ENCODE measurements at places on chromosomes 4 and X. TPM values are rescaled to one million over a fixed set of nuclear protein-coding genes. Genes with fewer than 3 reads are reported as not detected.

Gene PAGE2
- total RNA-seq: not detected

Gene RNF128
- not detected for total RNA-seq

Gene PNMA3
- 1.0 TPM for total RNA-seq

Gene NAP1L2
- total RNA-seq: 2.1 TPM

Gene TCP11X2
- not detected for total RNA-seq

Gene ANK2
- total RNA-seq: 2.5 TPM

Gene DCAF8L1
- not detected for total RNA-seq

Gene TEX13B
- total RNA-seq: not detected

GRCh38 chr4:49063670-49064069, 77.6 kb downstream of the CWH43 start:
- no peak overlapping the region for H3K4me3 ChIP-seq
- H3K36me3 ChIP-seq: no peaks in the 10 kb centered on the region

DNA sequence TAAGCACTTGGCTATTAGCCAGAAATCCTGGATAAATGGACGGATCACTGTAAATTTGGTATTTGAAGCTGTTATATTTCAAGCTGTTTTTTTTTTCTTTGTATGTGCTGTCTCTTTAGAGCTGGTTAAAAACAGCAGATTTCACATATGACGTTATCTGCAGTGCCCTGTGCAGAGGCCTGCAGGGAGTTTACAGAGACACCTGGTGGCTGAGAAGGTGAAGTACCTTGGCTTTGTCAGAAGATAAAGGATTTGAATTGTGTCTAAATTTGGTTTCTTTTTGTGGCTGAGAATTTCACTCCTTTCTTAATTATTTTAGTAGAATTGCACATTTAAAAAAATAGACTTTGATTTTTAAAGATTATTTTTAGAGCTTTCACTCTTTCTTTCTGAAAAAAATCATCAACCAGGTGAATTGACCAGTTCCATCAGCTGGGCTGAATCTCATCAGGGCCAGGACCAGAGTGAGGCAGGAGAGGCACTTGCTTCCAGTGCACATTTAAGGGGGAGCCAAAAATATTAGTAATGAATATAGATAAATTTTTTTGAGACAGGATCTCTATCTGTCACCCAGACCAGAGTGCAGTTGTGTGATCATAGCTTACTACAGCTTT, 9.6 kb upstream of the CHRNA9 start:
- H3K4me1 ChIP-seq: peaks cover 31% of the 10 kb centered on the region
- no peak overlapping the region for H3K4me3 ChIP-seq
- no peak overlapping the region for H3K27ac ChIP-seq
- H3K36me3 ChIP-seq: no peaks in the 10 kb centered on the region

- H3K27me3 ChIP-seq: peaks cover 4% of the 10 kb centered on the region
- H3K36me3 ChIP-seq: no peaks in the 10 kb centered on the region
- H3K27ac ChIP-seq: no peak overlapping the region
- no peak for DNase-seq
- H3K4me1 ChIP-seq: no peaks in the 10 kb centered on the region
Observed at GRCh38 chr4:147071209-147071740, 125.6 kb upstream of the TTC29 start.

- H3K27ac ChIP-seq: no peak overlapping the region
- H3K4me1 ChIP-seq: no peaks in the 10 kb centered on the region
- no peak overlapping the region for H3K4me3 ChIP-seq
- DNase-seq: no peak
Observed at GRCh38 chrX:29762006-29762405, 453.4 kb upstream of the MAGEB2 start.

- H3K36me3 ChIP-seq: peaks cover 32% of the 10 kb centered on the region
- H3K27me3 ChIP-seq: no peaks in the 10 kb centered on the region
- peaks cover 33% of the 10 kb centered on the region for H3K4me1 ChIP-seq
- peak within 1 kb of the TSS; percentile 95 for H3K4me3 ChIP-seq
- peak; percentile 24 for DNase-seq
Observed at GRCh38 chr4:128287141-128287870, at the start of gene PGRMC2. Gene PGRMC2, minus strand, starts transcription at chr4:128287813. Its CDS starts 23 bp downstream, at chr4:128287790.

DNA sequence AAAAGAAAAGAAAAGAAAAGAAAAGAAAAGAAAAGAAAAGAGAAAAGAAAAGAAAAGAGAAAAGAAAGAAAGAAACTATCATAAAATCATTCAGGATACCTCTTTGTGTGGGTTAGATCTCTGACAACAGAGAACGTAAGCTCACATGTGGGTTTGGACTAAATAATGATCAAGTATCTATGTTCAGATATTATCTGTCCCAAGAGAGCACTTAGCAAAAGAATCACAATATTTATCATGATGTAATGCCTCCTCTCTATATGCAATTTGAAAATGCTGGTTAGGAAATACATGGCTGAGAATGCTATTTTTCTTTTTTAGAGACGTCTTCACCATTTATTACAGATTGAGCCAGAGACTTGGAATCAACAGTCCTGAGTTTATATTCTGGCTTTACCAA, 191.3 kb downstream of the KCNIP4 start:
- DNase-seq: no peak
- no peaks in the 10 kb centered on the region for H3K36me3 ChIP-seq
- no peaks in the 10 kb centered on the region for H3K4me1 ChIP-seq

DNA sequence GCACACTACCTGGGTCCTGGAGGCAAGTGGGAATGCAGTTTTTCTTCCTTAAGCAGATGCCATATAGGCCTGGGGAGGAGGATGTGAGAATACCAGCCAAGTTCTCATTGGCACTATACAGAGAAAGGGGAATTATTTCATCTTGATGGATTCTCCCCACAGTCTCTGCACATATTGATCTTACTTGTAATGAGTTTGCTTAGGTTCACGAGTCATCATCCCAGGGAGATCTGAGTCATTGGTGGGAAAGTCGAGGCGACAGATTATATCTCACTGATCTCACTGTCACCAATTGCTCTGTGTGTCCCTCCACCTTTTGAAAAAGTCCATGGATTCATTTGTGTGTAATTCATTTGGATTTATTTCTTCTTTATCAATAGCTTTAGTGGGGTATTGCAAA, 156.8 kb downstream of the AR start:
- no peaks in the 10 kb centered on the region for H3K36me3 ChIP-seq
- no peak for DNase-seq
- H3K27ac ChIP-seq: no peak overlapping the region
- no peaks in the 10 kb centered on the region for H3K27me3 ChIP-seq
- no peaks in the 10 kb centered on the region for H3K4me1 ChIP-seq

GRCh38 chr4:72366601-72367000, 202.4 kb downstream of the ADAMTS3 start:
- H3K4me1 ChIP-seq: no peaks in the 10 kb centered on the region
- DNase-seq: no peak
- no peaks in the 10 kb centered on the region for H3K36me3 ChIP-seq
- no peak overlapping the region for H3K4me3 ChIP-seq
- H3K27ac ChIP-seq: no peak overlapping the region

- peaks cover 45% of the 10 kb centered on the region for H3K36me3 ChIP-seq
- H3K27ac ChIP-seq: no peak overlapping the region
- no peaks in the 10 kb centered on the region for H3K27me3 ChIP-seq
- no peak overlapping the region for H3K4me3 ChIP-seq
- H3K4me1 ChIP-seq: no peaks in the 10 kb centered on the region
Observed at GRCh38 chrX:47158131-47158530, 13.1 kb downstream of the RBM10 start.

- no peak for DNase-seq
- no peak overlapping the region for H3K4me3 ChIP-seq
- no peaks in the 10 kb centered on the region for H3K4me1 ChIP-seq
- no peak overlapping the region for H3K27ac ChIP-seq
- no peaks in the 10 kb centered on the region for H3K36me3 ChIP-seq
- no peaks in the 10 kb centered on the region for H3K27me3 ChIP-seq
Observed at GRCh38 chr4:14431155-14432134, 570.8 kb upstream of the CPEB2 start.
